ENCODE measurements at places on chromosomes 6 and 20.

- DNase-seq = no peak
Observed at GRCh38 chr6:33082702-33083101, 6.9 kb downstream of the HLA-DPB1 start.

DNA sequence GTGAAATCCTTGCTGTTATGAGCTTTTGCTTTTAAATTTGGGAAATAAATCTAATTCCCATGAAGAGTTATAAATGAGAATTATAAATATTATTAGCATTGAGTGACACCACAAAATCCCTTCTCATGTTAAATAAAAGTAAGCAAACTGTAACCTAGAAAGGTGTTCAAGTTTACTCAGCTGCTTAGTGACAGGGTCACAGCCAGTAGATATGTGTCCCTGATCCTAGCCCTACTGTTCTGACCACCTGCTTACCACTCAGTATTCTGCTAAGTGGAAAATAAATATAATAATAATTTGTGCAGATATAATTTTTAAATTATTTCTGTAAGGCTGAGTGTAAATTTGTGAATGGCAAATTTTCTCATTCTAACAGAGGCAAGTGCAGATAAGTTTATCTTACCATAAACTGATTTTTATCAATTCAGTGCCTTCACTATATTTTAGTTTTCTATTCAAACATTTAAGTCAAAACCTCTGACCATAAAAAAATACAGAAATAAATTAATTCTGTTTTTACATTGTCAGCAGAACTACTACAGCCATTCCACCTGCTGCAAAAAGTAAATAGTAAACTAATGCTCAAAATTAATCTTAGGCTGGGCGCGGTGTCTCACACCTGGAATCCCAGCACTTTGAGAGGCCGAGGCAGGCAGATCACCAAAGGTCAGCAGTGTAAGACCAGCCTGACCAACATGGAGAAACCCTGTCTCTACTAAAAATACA lies 118.2 kb downstream of the TENT5A start:
- DNase-seq = no peak

- DNase-seq = no peak
Observed at GRCh38 chr6:37699138-37699766, 1.6 kb upstream of the MDGA1 start.

- no peak for DNase-seq
Observed at GRCh38 chr20:58438970-58439808, 50.2 kb downstream of the VAPB start.

- no peak for DNase-seq
Observed at GRCh38 chr6:51265426-51265825, 446.8 kb downstream of the TFAP2B start.

GRCh38 chr6:157456524-157456829 lies 75.5 kb downstream of the ZDHHC14 start:
- no peak for DNase-seq

- no peak for DNase-seq
Observed at GRCh38 chr6:10408457-10408856, 6.4 kb downstream of the TFAP2A start.

DNA sequence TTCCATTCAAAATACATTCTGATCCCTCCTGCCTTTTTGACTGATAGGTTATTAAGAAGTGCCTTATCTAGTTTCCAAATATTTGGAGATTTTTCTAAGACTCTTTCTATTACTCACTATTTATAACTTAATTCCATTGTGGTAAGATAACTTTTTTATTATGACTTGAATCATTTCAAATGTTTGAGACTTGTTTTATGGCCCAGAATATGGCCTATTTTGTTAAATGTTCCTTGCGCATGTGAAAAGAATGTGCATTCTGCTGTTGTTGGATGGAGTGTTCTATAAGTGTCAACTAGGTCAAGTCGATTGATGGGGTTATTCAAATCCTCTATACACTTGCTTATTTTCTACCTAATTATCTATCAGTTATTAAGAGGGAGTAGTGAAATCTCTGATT lies 13.1 kb upstream of the TCP11 start:
- DNase-seq = no peak

- DNase-seq = peak; percentile 44
Observed at GRCh38 chr6:168884646-168885086, 369.0 kb downstream of the THBS2 start.

DNA sequence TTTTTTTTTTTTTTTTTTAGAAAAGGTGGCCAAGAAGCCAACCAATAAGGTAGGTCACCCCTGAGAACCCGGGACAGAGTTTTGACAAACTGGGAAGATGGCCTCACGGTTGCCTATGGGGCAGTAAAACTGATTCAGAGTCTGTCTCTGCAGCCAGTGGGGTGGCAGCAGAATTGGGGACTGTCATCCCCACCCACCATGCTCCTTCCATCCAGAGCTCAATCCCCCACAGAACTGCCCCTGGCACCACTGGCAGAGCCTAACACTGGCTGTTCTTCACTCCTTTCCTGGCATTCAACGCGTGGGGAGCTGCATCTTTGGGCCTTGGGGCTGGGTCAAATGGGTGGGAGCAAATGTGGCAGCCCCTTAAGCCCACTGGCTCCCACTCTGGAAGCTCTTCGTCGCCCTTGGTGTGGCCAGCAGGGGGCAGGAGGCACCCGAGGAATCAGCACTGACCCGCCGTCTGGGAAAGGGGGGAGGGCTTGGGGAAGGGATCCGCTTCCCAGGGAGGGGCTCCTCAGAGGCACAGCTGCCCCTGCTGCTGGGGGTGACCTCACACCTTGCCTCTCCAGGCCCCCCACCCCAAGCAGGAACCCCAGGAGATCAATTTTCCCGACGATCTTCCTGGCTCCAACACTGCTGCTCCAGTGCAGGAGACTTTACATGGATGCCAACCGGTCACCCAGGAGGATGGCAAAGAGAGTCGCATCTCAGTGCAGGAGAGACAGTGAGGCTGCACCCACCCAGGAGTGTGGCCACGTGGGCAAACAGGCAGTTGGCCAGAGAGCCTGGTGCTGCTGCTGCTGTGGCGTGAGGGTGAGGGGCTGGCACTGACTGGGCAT lies 10.4 kb downstream of the CD40 start:
- no peak for DNase-seq

DNA sequence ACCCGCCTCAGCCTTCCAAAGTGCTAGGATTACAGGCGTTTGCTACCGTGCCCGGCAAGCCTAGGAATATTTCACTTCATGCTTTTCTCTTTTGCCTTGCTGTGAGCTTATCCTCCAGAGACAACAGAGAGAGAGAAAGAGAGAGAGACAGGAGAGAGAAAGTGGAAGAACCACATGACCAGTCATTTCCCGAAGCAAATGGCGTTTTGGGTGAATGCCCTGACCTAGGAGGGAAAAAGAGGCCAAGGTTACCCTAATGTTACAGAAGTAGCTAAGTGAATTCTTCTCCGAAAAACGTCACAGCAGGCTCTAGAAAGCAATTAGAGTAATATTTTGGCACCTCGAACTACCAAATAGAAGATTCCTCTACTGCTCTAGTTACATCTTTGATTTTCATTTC lies 9.1 kb downstream of the SGK1 start:
- DNase-seq = no peak

DNA sequence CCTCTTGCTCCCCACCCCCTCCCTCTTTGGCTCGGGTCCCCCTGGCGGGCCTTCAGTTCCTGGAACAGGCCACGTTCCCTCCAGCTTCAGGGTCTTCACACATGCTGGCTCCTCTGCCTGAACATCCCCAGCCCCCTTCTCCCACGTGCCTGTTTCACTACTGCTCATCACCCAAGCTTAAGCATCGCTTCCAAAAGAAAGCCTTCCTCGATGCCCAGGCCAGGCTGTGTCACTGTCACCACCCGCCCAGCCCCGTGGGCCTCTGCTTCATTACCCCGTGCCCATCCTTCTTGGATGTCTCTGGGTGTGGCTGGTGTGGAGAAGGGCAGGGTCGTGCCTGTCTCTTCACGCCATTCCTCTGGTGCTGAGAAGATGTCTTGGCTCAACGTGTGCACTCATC lies 2.8 kb downstream of the DLGAP4 start:
- DNase-seq = no peak

- no peak for DNase-seq
Observed at GRCh38 chr6:147639279-147639678, 130.8 kb downstream of the SAMD5 start.

GRCh38 chr6:27800731-27801373 lies 111.3 kb downstream of the OR2B2 start:
- no peak for DNase-seq

GRCh38 chr6:9933677-9934076 lies 481.2 kb downstream of the TFAP2A start:
- no peak for DNase-seq

GRCh38 chr6:131356161-131356560 lies 216.9 kb upstream of the ARG1 start:
- DNase-seq = no peak

- DNase-seq = no peak
Observed at GRCh38 chr6:13535306-13535705, 39.1 kb upstream of the SIRT5 start.

DNA sequence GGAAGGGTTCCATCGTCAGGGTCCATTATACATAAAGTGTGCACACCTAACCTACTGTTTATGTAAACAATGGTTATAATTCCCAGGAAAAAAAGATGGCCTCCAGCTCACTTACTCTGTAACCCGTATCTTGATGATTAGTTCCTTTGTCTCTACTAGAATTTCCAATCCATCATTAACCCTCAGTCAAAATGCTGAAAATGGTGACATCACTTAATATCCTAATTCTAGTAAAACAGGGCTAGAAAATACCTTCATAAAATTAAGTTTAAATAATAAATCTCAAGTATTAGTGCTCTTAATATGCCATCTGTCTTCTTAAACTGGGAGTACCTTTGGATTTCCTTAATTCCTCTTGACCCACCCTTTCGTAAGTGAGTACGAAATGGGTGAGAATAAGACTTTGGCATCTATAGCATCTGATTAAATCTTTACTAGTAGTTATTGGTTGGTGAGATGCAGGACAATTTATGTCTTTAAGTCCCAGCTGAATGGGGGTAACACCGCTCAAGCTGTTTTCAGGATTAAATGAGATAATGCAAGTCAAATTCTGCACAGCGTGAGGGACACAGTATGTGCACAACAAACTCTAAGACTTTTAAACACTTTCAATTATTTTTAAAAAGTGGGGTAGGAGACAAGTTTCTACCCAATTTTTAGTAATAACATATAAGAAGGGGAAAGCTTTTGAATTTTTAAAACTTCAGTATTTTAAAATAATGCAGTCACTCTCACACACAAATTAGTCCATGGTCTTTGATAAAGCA lies 1.6 kb downstream of the HMGN3 start:
- no peak for DNase-seq

DNA sequence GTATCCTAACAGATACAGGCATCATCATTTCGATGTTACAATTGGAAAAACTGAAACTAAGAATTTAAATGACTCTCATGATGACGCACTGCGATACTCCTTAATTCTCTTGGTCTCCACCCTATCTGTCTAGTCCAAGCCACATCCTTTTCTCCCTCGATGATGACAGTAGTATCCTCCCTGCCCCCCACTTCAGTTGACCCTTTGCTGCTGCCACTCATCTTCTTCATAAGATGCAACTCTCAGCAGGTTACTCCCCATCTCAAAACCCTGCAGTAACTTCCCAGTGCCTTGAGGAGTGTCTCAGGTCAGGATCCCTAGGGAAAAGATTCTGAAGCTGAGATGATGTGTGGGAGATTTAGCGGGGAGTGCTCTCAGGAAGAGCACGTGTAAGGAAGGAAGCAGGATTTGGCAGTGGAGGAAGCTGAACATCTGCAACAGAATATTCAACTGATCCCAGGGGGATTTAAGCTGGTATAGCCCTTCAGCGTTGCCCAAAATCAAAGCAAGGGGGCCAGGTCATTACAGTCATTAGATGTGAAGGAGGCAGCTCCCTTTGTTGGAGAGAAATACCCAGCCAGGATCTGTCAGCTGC lies 16.1 kb downstream of the JPH2 start:
- DNase-seq = no peak

GRCh38 chr20:35579196-35579595 lies 36.4 kb upstream of the SPAG4 start:
- no peak for DNase-seq
